HTR-8/SVneo (cell line): ENCODE measurements at places on chromosomes 6 and 20.

- peak; percentile 51 for DNase-seq
These were observed at the start of gene GCNT2 for GRCh38 chr6:10521104-10521808. Gene GCNT2 (plus strand): TSS chr6:10521351. CDS start chr6:10528912, 7,561 bp downstream.

DNA sequence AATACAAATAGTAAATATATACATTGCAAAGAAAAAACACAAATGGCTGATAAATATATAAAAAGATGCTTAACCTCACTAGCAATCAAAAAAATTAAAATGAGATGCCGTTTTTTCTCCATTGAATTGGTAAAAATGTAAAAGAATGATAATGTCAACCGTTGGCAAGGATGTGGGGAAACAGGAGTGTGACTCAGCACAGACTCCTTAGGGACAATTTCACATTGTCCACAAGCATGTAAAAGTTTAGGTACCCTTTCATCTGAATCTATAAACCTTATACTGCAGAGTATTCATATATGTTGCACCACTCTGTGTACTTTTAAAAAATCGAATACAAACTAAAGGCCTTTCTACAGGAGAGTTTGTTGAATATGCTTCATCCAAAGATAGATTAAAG, 143.1 kb upstream of the RREB1 start:
- no peak for DNase-seq

GRCh38 chr20:22572491-22572890, 11.9 kb downstream of the FOXA2 start:
- DNase-seq = no peak

GRCh38 chr6:26045928-26046368, 41.3 kb upstream of the HFE start:
- no peak for DNase-seq

GRCh38 chr6:118494091-118494490, 54.0 kb upstream of the PLN start:
- DNase-seq = no peak

GRCh38 chr6:14966096-14966905, 279.6 kb upstream of the JARID2 start:
- DNase-seq = no peak

DNA sequence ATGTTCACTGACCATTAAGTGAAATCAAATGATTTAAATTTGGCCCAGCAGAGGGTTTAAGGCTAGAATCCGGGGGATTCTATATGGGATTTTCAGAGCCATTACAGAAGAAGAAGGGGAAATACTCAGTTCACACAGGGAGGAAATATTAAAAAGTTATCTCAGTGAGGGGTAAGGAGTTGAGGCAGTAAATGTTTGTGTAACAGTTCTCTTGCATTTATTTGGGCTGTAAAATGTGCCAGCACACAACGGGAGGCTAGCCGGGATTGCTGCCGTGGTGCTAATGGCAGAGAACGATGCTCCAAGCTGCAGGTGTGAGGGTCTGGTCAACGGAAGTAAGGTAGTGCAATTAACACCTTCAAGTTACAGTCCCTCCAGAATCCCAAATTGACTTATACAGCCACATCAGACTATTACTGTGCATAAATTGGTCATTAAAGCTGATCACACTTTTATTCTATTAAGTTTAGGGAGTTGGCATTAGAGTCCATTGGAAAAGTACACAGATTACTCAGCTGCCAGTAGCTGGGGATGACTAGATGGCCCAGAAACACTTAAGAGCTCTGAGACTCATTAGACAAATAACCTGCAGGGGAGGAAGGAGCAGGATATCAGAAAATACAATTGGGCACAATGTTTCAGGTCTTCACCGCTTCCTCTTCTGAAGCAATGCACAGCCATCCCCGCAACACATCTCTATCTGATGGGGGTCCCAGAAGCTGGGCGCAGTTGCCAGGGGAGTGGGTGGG, 31.3 kb downstream of the PPP1R3G start:
- no peak for DNase-seq

DNA sequence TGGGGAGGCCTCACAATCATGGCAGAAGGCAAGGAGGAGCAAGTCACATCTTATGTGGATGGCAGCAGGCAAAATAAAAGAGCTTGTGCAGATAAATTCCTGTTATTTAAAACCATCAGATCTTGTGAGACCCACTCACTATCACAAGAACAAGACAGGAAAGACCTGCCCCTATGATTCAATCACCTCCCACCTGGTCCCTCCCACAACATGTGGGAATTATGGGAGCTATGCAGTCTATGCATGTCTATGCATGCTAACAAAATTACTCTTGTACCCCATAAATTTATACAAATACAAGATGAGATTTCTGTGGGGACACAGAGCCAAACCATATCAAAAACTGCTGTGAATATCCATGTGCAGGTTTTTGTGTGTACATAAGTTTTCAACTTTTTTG, 25.6 kb upstream of the SCP2D1 start:
- no peak for DNase-seq

DNA sequence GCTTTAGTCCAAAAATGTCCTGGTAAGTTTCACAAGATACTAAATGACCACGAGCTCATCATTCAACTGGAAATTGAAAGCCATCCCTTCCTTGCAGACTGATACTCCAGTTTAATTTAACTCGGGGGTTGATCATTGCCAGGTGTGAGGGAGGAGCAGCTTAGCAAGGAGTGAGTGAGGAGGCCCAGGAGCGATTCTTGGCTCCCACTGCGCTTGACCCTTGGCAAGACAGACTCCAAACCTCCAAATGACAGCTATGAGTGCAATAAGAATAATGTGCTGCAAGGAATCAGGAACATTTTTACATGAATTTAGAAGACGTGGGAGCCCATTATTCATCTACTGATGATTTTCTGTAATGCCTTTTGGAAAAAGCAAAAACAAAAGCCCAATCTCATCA, 64.9 kb downstream of the LAMA4 start:
- DNase-seq = no peak
